ENCODE measurements at places on chromosomes 16 and 17. TPM values are rescaled to one million over a fixed set of nuclear protein-coding genes. Genes with fewer than 3 reads are reported as not detected.

Gene GRAPL
- 0.67 TPM for total RNA-seq

Gene MYH8
- not detected for total RNA-seq

Gene GNAO1
- 0.33 TPM for total RNA-seq

Gene HOXB1
- total RNA-seq: not detected

Gene VAT1L
- total RNA-seq: not detected

Gene NOB1
- total RNA-seq: 20.6 TPM

Gene CDRT15L2
- total RNA-seq: not detected

Gene SLC16A13
- 1.00 TPM for total RNA-seq

Gene ERBB2
- 32.7 TPM for total RNA-seq

Gene HNF1B
- not detected for total RNA-seq

Measured in melanocyte of skin (primary cell).